Activated T-cell treated with anti-CD3 and anti-CD28 coated beads for 48 hours (primary cell): ENCODE measurements at places on chromosomes 16 and 17.

- no peak for DNase-seq
Observed at GRCh38 chr17:57612202-57613071, 132.7 kb downstream of the CCDC182 start.

GRCh38 chr16:57017251-57017650, 27.9 kb downstream of the NLRC5 start:
- DNase-seq = no peak

GRCh38 chr17:49258394-49258793, 27.8 kb upstream of the PHOSPHO1 start:
- no peak for DNase-seq

DNA sequence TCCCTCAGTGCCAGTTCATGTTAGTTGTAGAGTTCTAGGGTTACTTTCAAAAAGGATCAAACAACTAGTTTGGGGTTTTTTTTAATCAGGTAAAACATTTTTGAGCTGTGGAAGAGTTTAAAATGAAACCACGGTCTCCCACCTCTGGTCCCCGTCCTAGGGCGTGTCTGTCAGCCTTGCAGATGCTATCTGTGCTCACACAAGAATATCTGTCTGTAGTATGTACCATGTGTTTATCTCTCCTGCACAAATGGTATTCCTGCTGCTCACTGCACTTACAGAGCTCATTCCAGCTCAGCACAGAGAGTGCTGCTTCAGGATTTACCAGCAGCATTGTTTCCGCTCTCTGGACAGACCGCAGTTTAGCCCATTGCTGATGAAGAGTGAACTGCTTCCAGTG, 38.9 kb downstream of the UBN1 start:
- DNase-seq = no peak

- DNase-seq = no peak
Observed at GRCh38 chr16:64475627-64476351, 646.1 kb downstream of the CDH11 start.

DNA sequence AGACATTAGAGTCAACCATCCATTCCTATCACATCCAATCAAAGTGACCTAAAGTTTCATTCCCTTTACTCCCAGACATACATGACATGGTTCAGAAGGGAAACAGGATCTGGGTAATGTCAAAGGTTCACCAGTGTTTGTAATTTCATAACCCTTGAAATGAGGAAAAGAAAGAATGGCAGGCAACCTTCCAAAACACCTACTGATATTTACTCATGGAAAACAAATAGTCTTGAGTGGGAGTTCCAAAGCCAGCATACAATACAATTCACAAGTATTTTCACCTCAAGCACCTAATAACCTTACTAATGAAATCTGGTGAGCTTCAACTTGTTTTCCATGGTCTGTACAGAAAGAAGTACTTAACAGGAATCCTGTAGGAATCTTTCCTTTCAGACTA, 72.5 kb upstream of the AXIN2 start:
- no peak for DNase-seq

DNA sequence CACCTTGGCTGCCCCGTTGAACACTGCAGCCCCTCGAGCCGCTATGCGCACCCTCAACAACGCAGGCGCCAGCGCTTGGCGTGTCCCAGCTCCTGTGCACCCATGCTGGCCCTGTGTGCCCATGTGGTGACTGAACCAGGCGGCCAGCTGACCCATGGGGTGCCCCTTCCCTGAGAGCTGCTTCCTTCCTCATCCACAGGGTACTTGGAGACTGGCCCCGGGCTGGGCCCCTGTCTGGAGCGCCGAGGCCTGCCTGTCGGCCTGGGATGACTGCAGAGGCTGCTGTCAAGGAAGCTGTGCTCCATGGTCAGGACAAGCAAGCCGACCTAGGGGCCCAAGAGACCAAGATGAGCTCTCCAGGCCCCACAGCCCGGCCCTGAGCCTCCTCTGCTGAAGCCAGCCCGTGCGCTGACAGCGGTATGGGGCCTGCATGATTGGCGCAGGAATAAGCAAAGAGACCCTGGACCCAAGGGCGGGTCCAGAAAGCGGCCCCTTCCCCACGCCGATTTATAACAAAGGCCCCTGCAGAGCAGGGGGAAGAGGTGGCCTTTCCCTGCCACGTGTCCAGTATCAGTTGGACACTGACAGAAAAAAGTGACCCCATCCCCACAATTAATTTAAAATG, 21.6 kb upstream of the BAHCC1 start:
- no peak for DNase-seq

DNA sequence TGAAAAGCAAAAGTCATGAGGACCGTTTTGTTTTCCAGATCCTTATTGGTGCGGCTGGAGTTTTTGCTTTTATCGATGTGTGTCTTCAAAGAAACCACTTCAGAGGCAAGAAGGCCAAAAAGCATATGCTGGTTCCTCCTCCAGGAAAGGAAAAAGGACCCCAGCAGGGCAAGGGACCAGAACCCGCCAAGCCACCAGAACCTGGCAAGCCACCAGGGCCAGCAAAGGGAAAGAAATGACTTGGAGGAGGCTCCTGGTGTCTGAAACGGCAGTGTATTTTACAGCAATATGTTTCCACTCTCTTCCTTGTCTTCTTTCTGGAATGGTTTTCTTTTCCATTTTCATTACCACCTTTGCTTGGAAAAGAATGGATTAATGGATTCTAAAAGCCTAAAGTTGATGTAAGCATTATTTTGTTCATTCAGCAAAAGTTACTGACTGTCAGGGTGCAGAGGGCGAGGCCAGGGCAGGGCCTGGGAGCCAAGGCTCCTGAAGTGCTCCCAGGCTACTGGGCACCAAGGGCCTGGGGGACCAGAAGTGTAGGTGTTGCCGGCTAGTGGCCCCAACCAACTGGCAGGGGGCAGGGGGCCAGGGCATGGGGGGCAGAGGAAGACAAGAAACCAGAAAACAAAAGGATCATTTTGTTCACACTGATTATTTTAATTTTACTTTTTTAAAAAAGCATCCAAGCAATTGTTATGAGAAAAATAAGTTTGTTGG, 8.8 kb downstream of the CMTM2 start:
- no peak for DNase-seq

DNA sequence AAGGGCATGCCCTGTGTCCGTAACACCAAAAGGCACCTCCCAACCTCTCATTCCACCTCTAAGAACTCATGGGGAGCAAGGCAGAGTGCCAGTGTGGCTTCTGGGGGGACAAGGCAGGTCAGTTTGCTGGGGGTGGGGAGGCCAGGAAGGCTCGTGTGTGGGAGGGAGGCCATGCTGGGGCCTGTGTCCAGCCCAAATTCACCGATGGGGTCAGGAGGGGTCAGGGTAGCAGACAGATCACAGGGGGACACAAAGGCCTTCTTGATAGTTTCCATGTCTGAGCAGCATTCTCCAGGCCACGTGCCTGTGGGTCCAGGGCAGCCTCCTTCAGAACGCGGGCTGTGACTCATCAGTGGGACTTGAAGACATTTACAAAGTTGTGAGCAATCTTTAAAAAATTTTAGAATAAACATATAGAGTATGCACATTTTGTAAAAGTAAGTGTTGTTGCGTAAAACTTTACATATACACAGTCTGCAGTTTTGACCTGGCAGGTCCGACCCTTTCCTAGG, 20.9 kb downstream of the SPACA3 start:
- no peak for DNase-seq

GRCh38 chr17:47276444-47276843, 22.8 kb downstream of the ITGB3 start:
- DNase-seq = no peak

GRCh38 chr16:89670496-89671431, 13.1 kb downstream of the SPATA33 start:
- no peak for DNase-seq

DNA sequence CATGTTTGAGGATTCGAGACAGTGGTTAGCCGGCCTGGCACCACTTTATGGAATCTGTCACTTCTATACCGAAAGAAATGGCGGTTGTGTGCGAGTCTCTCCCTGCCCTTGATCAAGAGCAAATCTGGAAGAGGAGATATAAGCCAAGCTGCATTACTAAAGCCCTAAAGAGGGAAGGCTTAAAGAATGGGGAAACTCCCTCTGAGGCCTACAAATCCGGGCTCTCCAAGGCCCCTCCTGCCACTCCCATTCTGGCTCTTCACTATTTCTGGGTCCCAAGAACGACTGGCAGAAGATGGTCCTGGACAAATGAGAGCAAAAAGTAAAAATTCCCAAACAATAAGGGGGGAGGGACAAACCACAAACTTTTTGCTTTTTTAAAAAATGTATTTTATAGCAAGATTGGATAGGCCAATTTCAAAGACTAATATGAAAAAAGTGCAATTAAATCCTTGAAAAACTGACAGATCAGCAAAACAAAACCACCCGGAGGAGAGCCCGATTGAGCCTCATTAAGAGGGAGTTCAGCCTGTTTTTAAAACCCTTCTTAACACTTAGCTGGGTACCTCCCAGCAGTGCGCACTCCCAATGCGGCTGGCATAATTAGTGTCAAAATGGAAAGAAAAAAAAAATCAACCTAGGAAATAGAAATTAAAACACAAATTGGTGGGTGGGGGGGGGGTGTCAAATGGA, 193.5 kb downstream of the ZFHX3 start:
- DNase-seq = no peak

DNA sequence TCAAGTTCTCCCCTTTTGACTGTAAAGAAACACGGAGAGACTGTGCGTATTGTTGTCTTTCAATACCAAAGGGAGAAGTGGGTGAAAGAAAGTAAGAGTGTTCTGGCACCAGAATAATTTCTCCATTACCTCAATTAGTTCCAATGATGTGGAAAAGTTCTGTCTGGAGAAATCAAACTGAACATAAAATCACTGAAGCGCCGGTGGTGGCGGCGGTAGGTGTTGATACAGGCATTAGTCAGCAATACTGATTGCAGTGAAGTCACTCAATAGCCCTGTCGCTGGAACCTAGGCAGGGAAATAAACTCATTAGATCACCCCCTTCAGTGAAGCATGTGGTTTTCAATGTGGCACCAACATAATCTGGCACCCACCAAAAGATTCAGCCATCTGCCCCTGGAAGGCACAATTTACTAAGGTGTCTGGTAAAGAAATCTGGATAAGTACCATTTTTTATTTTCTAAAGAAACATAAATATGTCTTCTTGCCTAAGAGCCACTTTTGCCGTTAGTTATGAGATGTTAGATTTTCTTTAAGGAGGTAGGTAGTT, 274.2 kb upstream of the SOX9 start:
- DNase-seq = no peak

DNA sequence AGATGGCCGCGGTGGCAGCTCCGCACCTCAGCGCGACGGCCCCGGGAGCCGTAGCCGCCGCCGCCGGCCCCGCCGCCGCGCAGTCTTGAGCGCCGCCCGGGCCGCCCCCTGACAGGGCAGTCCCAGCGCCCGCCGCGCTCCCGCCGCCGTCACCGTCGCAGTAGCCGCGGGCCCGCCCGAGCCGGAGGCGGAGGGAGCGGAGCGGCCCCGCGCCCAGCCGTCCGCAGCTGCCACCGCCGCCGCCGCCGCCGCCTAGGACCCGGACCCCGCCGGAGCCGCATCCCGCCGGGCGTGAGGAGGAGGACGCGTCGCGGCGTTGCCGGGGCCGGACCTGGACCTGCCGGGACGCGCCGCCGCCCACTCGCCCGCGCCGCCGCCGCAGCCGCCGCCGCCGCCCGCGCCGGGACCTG, 218 bp downstream of the TNRC6C start:
- DNase-seq = no peak

DNA sequence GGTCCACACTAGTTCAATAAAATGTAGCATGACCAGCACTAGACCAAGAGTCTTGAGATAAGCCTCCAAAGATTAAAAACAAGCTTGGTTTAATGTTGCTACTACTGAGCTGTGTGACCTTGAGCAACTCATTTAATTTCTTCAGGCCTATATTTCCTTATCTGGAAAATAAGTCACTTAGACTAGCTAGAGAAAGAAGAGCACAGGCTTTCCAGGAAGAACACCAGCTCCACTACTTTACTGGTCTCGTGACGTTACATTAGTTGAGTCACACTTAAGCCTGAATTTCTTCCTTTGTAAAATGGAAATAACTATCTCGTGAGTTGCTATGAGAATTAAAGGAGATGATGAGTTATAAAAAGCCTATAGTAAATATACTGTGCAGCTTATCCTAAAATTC, 5.4 kb downstream of the HELZ start:
- no peak for DNase-seq

DNA sequence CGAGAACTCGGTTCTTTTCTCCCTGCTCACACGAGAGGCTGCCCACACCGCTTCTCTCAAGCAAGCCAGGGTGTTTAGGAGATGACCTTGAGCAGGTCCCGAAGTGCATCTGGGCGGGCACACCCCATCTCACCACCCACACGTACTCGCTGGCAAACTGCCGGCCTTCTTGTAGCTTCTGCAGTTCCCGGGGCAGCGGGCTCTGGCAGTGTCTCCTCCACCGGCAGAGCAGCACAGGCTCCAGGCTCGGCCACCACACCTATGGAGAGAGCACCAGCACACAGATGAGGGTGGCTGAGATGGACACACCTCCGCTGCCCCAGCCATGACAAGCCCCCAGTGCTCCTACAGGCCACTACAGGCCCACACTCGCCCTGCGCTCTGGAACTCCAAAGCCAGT, 23.5 kb downstream of the ZNF276 start:
- DNase-seq = no peak

GRCh38 chr17:37768438-37768837, 23.6 kb upstream of the HNF1B start:
- DNase-seq = no peak

DNA sequence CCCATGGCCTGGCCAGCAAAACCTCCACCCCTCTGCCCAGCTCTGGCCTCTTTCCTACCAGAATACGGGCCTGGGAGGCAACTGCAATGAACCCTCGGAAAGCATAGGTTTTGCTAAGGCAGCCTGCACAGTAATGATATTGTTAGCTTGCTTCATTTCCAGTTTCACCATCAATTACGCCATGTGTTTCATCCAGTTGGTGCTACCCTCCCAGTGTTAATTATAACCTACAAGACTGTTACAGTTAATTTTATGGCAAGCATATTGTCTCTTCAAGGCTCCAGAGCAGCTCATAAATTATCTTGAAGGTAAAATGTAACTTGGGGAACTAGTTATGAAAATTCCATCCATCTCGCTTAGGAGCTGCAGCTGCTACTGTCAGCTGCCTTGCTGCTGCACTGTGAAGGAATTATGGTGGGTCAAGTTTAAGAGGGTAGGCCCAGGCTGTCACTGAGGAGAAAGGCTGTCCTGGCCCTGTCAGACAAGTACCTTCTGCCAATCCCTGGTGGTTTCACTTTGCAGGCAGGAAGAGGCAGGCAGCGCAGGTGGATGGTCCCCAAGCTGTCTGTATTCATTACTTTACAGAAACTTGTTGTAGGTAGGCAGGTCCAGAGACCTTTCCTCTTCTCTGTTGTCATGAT, 242.9 kb downstream of the FTO start:
- DNase-seq = no peak

DNA sequence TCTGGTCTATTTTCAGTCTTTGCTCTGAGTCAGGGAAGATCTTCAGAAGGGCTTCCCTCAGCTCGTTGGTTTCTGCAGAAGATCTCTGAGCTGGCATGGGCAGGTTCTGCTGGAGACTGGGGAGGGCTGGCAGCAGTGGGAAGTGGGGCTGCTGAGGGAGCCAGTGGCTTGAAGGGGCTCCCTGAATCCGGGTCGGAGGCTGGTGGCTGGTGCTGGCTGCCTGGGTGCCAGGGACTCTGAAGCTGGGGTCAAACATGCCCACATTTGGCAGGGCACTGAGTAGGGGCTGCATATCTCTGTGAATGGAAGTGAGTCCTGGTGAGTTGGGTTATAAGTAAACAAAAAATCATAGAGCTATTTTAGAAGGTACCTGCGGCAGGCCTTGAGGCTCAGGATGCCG, 67.0 kb downstream of the N4BP1 start:
- DNase-seq = no peak
